ENCODE measurements at places on chromosomes 11 and 22.

GRCh38 chr11:120632579-120632978 lies 121.0 kb downstream of the GRIK4 start:
- DNase-seq: no peak

DNA sequence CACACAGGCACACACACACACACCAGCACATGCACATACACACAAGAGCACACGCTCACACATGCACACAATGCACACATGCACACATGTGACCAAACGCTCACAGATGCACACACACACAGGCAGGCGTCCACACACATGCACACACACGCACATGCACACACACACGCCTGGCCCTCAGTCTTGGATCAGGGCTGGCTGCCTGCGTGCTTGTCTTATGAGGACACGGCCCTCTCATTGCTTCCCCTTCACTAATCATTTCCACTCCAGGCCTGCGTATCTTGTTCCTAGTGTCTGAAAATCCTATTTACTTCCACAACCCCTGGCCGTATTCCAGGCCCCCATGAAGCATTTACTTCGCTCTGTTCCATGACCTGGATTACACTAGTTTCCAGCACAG lies 740.5 kb downstream of the BRD1 start:
- peak; percentile 21 for DNase-seq

DNA sequence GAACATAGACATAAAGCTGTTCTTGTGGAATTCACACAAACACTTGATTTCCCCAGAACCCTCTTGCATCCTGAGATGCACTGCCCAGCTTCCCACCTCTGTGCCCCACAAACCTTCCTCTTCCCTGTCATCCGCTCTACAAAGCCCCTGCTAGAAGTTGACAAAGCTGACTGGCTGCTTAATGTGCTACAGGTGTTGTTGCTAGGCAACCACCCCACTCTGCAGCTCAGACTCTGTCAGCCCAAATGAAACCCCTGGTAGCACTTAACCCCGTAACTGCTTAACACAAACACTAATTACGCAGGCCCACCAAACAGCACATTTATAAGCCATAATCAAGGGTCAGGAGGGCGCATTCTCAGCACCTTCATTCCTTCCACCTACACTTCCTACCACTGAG lies 172.0 kb upstream of the CADM1 start:
- no peak for DNase-seq

DNA sequence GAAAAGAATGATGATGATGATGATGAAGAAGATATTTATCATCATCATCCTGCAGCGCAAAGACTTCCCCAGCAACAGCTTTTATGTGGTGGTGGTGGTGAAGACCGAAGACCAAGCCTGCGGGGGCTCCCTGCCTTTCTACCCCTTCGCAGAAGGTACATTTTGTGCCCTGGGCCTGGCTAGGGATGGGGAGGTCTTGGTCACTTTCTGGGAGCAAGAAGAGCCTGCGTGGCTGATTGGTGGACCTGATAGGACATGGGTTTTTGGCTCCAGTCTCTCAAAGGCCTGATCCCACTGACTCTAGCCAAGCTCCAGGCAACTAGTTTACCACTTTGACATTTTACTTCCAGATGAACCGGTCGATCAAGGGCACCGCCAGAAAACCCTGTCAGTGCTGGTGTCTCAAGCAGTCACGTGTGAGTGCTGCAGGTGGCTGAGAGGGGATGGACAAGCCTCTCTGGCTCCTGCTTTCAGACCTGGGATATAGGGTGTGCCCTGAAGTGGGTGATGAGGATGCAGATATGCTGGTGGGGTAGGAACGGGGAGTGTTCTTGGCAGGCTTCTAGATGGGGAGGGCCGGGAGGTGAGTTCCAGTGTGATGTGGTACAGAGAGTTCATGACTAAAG lies 5.3 kb downstream of the SIDT2 start:
- no peak for DNase-seq

DNA sequence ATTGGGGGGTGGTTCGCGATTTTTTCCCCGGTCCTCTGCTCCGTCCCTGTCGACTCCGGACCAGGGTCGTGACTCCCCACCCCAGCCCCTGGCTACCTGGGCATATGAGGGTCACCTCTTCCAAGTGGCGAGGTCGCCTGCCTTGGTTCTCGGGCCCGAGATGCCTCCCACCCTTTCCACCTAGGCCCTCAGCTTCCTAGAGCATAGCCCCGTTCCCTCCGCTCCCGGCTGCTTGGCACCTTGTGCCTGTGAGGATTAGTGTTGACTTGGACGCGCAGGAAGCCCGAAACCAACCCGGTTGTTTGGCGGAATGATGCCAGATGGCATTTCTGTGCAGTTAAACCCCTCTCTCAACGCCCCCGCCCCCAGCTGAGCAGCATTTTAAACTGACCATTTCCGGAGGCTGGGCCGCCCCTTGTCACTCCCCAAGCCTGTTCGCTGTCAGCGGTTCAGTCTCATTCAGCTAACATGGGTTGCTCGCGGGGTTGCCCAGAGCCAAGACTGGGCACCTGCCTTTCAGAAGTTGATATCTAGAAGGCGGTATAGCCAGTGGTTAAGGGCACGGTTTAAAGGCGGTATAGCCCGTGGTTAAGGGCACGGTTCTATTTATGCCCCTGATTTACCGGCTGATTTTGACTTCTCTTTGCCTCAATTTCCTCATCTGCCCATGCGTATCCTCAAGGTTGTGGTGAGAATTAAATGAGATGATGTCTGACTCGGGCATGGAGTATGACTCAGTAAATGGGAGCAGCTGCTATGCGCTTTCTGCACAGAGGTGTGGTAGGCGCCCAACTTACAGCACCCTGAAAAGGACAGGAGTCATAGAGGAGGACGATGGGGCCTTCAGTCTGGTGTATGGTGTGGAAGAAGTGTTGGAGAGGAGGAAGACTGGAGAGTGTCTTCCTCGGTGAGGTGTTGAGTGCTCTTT lies 639 bp downstream of the INCENP start:
- DNase-seq: no peak

DNA sequence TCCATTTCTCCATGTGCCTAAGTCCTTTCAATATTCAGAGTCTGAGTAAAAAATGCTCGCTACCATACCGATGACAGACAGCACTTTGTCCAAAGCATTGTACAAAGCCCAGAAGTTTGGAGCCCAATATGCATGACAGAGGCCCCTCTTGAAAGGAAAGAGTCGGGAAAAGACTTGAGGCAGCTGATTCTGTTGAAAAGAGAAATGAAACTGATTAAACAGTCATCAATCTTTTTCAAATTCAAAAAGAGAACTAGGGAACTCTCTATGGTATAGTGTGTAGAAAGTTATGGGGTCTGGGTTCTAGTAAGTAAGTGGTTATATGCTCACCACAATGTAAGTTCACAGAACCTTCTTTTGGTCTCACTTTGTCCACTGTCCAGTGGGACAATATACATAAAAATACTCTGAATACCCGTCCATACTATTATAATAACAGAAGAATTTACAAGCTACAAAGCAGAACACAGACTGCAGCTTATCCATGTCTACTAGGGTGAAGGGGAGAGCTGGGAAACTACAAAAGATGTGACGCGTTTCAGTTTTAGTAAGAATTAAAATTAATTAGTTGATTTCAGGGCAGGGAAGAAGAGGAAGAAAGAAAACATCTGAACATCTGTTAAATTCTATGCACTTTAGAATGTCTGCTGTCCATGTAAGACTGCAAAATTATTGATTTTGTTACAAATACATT lies 26.7 kb downstream of the ALG8 start:
- no peak for DNase-seq

GRCh38 chr11:80862011-80862410 lies 1421.2 kb upstream of the TENM4 start:
- DNase-seq: no peak

- DNase-seq: no peak
Measured at GRCh38 chr11:11494348-11494747, 127.5 kb downstream of the GALNT18 start.

GRCh38 chr11:9953994-9954626 lies 290.2 kb downstream of the SWAP70 start:
- DNase-seq: no peak

- no peak for DNase-seq
Measured at GRCh38 chr11:109309153-109309552, 112.8 kb upstream of the C11orf87 start.

GRCh38 chr11:67601098-67601497 lies 5.6 kb upstream of the NDUFV1 start:
- DNase-seq: no peak

DNA sequence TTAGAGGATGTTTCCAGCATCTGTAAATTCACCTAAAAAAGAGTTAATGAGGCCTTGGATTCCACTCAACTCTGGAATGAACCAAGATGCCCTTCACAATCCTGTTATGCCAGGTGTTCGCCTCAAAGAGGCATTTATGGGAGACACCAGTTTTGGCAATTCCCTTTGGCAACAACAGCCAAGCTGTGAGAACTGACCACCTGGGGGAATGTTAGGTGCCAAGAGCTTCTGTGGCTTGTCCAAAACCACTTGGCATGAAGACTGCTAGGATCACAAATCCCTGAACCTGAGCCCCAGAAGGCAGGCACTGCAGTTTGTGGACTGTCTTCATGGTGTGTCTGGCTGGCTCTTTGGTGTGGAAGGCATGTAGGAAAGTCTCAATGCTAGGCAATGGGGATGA lies 164.4 kb upstream of the BDNF start:
- no peak for DNase-seq

GRCh38 chr11:62487738-62488551 lies 58.7 kb downstream of the AHNAK start:
- no peak for DNase-seq

DNA sequence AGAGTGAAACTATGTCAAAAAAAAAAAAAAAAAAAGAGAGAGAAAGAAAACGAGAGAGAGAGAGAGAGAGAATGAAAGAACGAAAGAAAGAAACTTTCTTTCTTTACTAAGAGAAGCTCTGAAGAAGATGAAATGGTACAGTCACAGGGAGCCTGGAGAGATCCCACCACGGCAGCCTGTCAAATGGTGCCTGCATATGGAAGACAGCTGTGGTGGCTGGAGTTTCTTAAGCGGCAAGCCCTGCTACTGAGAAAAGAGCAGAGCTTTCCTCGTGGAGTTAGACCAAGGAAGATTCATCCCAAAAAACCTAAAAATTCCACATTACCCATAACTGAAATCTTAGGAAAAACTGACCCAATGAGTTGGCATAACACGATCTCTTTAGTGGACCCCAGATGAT lies 66.7 kb downstream of the MICAL3 start:
- DNase-seq: no peak

- DNase-seq: no peak
Measured at GRCh38 chr11:95853138-95853537, 62.8 kb downstream of the CEP57 start.

DNA sequence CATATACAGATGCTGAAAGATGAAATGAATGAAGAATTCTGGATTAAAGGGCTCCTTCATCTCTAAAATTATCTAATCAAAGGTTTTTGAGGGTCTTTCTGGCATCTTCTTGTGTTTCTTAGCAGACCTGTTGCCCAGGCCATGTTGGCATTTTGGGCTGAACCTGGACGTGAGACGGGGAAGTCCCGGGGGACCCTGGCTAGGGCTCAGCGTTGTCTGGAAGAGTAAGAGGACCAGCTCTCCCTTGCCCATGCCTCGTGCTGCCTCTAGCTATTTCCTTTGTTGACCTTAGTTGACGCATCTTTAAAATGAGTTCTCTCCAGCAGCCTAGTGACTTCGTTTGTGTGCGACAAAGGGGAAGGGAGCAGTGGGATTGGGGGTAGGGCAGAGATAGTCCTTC lies 152.2 kb downstream of the ST3GAL4 start:
- peak; percentile 15 for DNase-seq

DNA sequence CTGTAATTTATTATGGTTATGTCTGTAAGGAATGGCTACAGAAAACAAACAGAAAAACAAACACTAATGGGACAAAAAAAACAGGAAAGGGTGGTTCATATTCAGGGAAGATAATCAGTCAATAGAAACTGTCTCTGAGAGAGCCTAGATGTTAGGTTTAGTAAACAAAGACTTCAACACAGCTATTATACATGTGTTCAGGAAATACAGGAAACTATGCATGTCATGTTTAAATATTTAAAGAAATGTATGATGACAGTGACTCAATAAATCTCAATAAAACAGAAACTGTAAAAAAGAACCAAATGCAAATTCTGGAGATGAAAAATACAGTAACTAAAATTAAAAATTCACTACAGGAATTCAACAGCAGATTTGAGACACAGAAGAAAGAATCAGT lies 76.0 kb downstream of the PACS1 start:
- no peak for DNase-seq

DNA sequence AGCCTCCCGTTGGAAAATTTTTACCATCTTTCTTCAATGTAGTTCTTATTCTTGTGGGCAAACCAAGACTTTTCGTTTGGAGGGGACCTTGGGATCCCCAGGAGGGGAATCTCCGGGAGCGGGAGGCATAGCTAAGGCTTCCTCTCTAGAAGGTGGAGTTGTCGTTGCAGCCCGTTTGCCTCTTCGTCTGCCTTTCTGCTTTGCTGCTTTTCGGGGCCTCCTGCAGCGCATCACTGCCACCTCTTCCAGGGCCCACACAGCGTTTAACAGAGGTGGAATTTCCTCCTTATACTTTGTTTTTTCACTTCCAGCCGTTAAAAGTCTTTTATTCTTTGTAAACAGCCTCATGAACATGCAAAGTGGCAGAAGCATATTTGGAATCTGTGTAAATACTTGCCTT lies 3.5 kb upstream of the IFITM3 start:
- no peak for DNase-seq

DNA sequence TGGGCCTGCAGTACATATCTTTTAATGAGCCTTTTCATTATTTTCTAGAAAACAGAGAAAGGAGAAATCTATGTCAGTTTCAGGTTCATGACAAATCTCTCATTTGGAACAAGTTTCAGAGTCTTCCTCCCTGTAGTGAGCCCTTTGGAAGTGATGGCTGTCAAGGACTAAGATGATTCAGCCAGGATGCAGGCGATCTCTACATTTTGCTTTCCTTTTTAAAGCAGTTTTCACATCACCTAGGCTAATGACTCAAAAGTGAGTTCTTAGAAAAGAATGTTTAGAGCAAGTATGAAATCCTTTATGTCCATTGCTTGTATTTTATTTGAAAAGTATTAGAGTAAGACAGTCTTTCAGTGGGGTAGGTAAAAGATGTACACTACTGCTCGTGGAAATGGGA lies 130.1 kb downstream of the TRPC6 start:
- DNase-seq: no peak

DNA sequence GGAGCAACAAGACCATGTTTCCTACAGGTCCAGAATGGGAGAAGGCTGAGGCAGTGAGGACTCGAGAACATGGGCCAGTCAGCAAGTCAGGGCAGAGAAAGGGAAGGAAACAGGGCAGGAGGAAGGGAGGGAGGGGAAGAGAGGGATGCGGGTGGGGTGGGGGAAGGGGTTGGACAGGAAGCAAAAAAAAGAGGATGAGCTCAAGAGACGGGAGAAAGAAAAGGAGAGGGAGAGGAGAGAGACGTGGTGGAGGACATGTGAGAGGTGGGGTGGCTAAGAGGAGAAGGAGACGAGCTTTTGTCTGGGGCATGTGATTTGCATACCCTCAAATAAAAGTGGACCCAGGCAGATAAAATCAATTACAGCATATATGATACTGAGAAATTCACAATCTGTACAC lies 389.5 kb upstream of the B3GAT1 start:
- no peak for DNase-seq

- DNase-seq: no peak
Measured at GRCh38 chr11:39972461-39972860, 1487.0 kb downstream of the LRRC4C start.

- no peak for DNase-seq
Measured at GRCh38 chr11:70246196-70246595, 24.3 kb upstream of the PPFIA1 start.

- peak; percentile 84 for DNase-seq
Measured at GRCh38 chr11:123301696-123302400, 106.8 kb upstream of the CLMP start.

- peak; percentile 26 for DNase-seq
Measured at GRCh38 chr22:25405841-25406509, 158.5 kb upstream of the GRK3 start.

- DNase-seq: no peak
Measured at GRCh38 chr11:894575-895201, 15.9 kb downstream of the CHID1 start.

- no peak for DNase-seq
Measured at GRCh38 chr22:45328822-45329529, 19.2 kb downstream of the FAM118A start.
